ENCODE measurements at places on chromosomes 4 and X.

GRCh38 chr4:100508691-100509090 is 9.1 kb downstream of the EMCN start:
- DNase-seq, result no peak

- DNase-seq, result no peak
Observed at GRCh38 chr4:18113710-18114331, 92.3 kb upstream of the LCORL start.

DNA sequence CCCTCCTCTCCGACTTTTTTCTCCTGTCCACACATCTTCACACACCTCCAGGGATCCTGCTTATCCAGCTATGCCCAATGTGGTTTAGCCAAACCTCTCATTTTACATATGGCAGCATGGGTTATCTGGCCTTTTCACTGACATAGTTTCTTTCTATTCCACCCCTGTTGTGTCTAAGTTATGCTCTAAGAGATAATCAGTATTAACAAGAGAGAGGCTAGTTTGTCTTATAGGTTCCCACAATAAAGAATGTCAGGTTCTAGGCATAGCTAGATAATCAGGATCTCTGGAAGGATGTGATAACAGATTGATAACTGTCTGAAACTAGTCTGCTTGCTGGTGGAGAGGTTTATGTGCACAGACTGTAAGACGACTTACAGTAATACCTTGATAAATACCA is 7.7 kb upstream of the GALNT7 start:
- no peak for DNase-seq

- DNase-seq, result no peak
Observed at GRCh38 chrX:13690836-13691235, 1.9 kb downstream of the RAB9A start.

- DNase-seq, result no peak
Observed at GRCh38 chrX:134631426-134632346, 26.6 kb downstream of the PLAC1 start.

DNA sequence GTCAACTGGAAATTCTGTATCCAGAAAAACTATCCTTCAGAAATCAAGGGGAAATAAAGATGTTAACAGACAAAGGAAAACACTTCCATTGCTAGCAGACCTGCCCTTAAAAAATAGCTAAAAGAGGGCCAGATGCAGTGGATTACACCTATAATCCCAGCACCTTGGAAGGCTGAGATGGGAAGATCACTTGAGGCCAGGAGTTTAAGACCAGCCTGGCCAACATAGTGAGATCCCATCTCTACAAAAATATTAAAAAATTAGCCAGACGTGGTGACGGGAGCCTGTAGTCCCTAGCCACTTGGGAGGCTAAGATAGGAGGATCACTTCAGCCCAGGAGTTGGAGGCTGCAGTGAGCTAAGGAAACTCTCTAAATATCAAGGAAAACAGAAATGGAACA is 67.4 kb downstream of the CNOT6L start:
- no peak for DNase-seq

- no peak for DNase-seq
Observed at GRCh38 chr4:89136525-89136924, 25.2 kb downstream of the TIGD2 start.

GRCh38 chrX:134909261-134909660 is 81.5 kb upstream of the SMIM10 start:
- no peak for DNase-seq

All from stimulated activated CD8-positive, alpha-beta memory T cell treated with anti-CD3 and anti-CD28 coated beads, Interleukin-4, amount 100 ng/mL, for 4 hours (primary cell).